ENCODE measurements at places on chromosomes 12 and 14.

GRCh38 chr14:91021115-91021514 is 39.3 kb downstream of the RPS6KA5 start:
- DNase-seq, result no peak

DNA sequence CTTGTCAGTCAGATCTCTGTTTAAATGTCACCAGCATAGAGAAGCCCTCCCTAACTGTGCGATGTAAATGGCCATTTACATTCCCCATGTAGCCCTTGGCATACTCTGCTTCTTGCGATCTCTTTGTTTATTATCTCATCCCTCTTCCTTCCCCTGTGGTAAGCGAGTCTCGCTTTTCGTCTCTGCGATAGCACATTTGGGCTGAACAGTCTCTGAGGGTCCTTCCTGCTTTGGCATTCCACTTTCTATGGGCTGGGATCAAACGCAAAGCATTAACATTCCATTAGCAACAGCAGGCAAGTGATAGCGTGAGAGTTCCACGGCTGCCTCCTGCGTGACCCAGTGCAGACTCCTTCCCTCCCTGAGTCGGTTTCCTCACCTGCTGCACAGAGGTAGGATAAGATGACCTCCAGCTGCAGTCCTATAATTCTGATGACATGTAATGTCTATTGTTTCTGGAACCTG is 61.4 kb upstream of the TUNAR start:
- DNase-seq, result no peak

DNA sequence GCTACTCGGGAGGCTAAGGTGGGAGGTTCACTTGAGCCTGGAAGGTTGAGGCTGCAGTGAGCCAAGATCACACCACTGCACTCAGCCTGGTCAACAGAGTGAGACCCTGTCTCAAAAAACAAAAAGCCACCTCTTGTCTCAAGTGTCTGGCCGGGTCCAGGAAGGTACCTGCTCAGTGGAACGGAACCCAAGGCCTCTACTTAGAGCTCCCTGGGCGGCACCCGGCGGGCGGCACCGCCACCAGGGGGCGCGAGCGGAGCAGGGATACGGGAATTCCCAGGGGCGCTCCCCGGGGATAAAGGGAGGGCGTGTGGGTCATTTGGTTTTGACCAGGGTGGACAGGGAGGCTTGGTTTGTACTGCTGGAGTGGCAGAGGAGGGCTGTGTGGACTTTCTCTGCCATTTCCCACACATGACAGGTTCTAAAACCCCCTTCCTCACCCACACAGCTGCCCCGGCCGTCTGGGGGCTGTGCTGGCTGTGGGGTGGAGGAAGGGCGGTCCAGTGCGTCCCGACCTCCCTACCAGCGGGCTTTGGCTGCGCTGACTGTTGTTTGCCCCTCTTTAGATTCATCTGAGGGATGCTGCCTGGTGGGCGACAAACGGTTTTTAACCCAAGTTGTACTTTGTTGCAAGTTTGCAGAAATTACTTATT is 91.4 kb downstream of the SETD3 start:
- no peak for DNase-seq

GRCh38 chr12:6632026-6632983 is 3.5 kb downstream of the LPAR5 start:
- peak; percentile 81 for DNase-seq

DNA sequence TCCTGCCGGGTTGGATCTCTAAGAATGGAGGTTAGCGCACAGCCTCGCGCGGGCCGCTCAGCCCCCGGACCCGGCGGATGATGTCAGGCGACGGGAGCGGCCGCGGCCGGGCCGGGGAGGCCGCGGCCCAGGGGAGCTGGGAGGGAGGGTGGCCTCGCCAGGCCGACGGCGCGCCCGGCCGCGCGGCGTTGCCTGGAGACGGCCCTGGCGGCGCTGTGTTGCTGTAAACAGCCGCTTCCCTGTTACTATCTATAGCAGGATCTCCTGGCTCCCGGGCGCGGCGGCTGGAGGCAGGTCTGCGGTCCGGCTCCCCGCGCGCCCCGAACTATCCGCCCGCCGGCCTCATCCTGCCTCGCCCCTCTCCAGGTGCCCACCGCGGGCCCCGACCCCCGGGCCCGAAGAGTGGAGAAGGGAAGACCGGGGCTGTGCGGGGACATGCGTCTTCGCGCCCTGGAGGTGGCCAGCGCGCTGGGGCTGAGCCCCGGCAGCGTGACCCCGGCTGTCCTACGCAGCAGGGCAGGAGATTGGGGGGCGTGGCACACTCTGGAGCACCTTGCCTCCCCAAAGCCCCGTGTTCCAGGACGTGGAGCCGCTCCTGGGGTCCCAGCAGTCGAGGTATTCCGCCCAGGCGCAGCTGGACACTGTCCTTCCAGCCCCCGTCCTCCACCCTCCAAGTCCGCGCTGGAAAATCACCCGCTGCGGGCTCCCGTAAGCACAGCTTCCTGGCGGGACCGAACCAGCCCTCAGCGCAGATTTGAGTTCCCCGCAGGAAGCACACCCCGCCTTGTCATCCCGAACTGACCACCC is 1.4 kb upstream of the FOS start:
- no peak for DNase-seq

DNA sequence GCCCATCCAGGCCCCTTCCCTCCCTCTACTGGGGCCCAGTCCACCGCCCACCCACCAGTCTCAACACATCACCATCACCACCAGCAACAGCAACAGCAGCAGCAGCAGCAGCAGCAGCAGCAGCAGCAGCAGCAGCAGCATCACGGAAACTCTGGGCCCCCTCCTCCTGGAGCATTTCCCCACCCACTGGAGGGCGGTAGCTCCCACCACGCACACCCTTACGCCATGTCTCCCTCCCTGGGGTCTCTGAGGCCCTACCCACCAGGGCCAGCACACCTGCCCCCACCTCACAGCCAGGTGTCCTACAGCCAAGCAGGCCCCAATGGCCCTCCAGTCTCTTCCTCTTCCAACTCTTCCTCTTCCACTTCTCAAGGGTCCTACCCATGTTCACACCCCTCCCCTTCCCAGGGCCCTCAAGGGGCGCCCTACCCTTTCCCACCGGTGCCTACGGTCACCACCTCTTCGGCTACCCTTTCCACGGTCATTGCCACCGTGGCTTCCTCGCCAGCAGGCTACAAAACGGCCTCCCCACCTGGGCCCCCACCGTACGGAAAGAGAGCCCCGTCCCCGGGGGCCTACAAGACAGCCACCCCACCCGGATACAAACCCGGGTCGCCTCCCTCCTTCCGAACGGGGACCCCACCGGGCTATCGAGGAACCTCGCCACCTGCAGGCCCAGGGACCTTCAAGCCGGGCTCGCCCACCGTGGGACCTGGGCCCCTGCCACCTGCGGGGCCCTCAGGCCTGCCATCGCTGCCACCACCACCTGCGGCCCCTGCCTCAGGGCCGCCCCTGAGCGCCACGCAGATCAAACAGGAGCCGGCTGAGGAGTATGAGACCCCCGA is 6.8 kb upstream of the RNU7-1 start:
- DNase-seq, result no peak

GRCh38 chr12:65490250-65490649 is 211.8 kb downstream of the MSRB3 start:
- no peak for DNase-seq

DNA sequence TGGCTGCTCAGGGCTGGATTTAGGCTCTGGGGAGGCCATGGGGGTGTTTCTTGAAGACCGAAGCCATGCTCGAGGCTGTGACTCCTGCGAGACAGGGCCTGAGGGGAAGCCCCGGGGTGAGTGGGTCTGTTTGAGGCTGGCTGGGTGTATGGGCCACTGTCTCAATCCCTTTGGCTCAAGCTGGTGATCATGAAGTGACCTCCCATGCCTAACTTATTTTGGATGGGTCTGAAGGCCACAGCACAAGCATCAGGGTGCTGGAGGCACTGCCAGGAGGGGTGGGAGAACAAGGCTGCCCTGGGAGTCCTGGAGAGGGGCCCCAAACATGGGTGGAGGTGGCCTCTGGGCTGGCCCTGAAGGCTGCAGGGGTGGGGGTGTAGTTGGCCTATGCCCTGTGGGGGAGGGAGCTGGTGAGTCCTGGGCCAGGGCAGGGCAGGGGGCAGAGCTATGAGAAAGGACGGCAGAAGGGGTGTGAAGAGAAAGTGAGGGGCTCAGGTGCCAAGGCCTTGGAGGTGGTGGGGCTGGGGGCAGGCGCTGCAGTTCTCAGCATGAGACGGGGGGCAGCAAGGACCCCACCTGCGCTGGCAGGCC is 100.9 kb downstream of the KIF26A start:
- DNase-seq, result no peak

DNA sequence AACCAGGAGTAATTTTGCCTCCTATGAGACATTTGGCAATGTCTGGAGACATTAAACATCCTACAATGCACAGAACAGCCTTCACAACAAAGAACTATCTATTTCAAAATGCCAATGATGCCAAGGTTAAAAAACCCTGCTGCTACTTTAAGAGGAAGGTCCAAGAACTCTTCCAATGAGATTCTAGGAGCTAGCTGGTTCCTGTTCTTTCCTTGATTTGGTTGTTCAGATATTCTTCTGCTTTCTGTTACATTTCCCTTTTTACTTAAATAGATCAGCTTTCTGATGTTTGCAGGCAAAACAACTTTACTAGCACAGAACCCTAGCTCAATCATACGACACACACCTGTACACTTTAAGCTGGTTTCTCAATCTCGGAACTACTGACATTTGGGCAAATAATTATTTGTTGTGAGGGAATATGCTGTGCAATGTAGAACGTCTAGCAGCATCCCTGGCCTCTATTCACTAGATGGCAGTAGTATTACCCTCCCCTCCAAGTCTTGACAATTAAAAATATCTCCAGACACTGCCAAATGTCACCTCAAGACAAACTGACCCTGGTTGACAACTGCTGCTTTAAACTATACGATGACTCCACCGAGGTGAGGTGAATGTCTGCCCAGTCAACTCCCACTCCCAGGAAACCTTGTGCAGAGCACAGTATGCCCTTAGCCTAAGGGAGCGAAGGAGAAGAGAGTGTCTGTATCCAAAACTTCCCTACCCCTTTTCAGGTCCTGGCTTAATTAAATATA is 4.4 kb downstream of the BLTP3B start:
- DNase-seq, result no peak

- no peak for DNase-seq
Measured at GRCh38 chr12:49689237-49689636, 18.0 kb downstream of the FMNL3 start.

DNA sequence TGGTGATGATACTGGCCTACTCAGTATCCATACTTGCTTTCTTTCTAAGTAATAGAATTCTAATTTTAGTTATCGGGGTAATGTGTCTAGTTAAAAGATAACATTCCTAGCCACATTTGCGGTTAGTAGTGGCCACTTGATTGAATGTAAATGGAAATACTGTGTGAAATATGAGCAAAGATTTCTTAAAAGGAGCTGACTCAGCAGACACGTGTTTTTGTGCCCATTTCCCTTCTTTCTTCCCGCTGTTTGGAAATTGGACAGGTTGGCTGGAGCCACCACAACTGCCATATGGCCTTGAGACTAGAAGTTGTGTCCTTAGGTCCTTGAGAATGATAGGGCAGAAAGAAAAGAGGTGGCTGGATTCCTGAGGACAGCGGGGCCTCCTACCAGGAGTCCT is 19.8 kb upstream of the DCD start:
- DNase-seq, result no peak

GRCh38 chr14:58298477-58299400 is at the start of gene ARID4A:
Gene ARID4A, plus strand, starts transcription at chr14:58298555. Its CDS starts 1,300 bp downstream, at chr14:58299855.
- no peak for DNase-seq

DNA sequence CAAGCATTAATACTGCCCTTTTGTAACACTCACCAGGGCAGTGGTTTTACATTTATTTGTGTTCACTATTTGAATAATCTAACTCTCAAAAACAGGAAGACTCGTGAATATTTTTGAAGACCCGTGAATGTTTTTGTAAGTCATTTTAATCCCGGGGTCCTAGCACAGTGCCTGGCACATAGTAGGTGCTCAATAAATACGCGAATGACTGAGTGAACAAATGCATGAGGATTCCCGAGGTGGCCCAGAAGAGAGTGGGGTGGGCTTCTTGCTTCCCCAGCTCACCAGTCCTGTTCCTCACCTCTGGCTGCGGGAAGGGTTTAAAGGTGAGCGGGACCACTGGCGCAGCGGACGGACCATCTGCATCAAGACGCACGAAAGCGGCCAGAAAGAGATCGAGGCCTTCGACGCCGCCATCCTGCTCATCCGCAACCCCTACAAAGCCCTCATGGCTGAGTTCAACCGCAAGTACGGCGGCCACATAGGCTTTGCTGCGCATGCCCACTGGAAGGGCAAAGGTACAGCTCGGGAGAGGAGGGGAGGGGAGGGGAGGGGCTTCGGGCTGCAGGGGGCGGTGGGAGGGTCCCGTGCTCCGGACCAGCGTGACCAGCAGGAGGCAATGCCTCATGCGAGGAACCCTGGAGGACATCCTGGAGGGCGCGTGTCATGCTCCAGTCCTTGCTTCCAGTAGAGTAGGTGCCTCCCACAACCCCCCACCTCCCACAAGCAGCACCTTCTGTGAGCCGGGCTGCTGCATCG is 98.9 kb downstream of the CMKLR1 start:
- no peak for DNase-seq

DNA sequence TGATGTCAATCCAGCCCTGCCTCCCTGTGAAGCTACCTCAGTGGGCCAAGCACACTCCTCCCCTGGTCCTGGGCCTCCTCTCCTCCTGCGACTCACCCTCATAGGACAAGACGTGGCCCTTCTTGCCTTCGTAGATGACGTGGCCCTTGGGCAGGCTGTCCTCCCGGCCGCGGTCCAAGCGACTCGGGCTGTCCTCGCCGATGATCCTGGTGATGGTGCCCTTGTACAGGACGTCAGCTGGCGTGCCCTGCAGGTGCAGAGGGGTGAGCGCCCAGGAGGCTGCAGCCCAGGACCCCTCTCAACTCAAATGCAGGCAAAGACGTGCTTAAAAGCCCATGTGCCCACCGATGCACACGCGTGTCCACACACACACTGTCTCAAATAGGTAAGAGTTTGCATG is 55.6 kb downstream of the RFLNA start:
- no peak for DNase-seq

GRCh38 chr14:73457041-73457923 is 1.1 kb downstream of the NUMB start:
- DNase-seq, result no peak

- DNase-seq, result no peak
Measured at GRCh38 chr14:58128416-58128815, 23.6 kb downstream of the ARMH4 start.

DNA sequence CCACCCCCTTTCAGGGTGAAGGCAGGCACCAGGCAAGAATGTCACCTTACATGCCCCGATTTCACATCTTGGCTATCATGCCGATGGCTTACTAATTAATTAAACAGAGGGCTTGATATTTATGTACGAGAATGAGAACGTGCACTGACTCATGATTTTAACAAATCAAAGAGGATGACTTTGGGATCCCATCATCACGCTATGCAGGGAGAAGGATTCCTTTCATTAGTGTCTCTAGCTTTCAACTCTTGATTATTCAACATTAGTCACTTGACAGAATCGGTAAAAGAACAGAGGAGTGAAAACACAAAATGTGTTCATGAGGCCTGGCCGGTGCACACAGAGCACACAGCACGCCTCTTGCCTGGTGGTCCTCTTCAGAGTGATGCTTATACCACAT is 80.6 kb downstream of the PRKAB1 start:
- DNase-seq, result no peak
